ENCODE measurements at places on chromosomes 11 and 22.

DNA sequence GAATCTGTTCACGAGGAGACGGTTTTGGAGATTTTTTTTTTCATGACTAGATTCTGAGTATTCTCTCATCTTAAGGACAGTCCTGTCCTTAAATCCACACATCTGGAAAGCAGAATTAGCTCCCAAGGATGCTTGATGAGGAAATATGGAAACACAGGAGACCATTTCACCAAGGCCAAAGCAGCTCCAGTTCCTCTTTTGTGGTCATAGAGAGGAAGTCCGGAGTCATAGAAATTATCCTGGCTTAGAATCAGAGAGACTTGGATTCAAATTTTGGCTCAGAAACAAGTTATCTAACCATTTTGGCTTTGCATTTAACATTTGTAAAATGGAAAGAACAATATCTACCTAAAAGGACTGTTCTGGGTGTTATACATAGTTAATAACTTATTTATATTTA, 7.3 kb upstream of the TEAD1 start:
- no peak for DNase-seq

DNA sequence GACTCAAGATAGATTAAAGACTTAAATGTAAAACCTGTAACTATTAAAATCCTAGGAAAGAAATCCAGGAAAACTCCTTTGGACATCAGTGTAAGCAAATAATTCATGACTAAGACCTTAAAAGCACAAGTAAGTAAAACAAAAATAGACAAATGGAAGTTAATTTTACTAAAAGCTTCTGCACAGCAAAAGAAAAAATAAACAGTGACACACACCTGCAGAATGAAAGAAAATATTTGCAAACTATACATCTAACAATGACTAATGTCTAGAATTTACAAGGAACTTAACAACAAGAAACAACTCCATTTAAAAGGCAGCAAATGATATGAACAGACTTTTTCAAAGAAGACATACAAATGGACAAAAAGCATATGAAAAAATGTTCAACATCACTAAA, 359.1 kb downstream of the LUZP2 start:
- no peak for DNase-seq

DNA sequence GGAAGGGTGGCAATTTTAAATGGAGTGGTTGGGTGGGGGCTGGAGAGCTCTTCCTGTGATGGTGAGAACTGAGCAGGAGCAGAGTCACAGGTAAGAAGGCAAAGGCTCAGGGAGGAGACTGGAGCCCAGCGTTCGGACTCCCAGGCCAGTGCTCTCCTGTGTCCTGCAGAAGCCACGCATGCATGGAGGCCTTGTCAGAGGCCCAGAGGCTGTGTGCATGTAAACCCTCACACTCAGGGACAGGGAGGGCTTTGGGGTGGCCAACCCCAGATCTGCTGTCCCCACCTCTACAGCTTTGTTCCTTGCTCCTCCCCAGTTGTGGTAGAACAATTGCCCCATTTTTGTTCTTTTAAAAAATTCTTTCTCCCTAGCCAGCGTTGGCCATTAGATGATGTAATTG, 130.4 kb upstream of the PARVA start:
- DNase-seq, result no peak

- DNase-seq, result no peak
These were observed 60.2 kb downstream of the MICAL3 start for GRCh38 chr22:17964156-17964555.

DNA sequence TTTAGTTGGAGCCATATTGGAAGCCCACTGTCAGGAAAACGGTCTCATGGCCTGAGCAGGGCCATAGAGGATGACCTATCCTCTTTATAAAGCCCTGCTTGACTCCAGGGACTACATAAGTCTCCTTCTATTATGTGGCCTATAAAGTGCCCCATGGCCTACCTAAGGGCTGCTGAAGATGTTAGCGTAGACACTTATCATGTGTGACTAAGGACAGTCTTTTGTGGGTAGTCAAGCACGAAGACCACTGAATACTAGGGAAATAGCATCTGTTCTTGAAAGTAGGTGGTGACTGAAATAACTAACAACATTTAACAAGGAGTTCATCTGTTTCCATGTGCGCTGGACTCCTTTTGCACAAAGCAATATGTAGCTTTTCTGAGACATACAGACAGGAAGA, 117.1 kb downstream of the SWAP70 start:
- no peak for DNase-seq

GRCh38 chr11:131670876-131671275, 300.5 kb downstream of the NTM start:
- DNase-seq, result no peak

GRCh38 chr11:75198278-75198973, 42.1 kb upstream of the TPBGL start:
- no peak for DNase-seq

- DNase-seq, result no peak
These were observed 4.3 kb upstream of the ATP5MGL start for GRCh38 chr22:42644422-42645340.

GRCh38 chr22:47195484-47196165, 433.2 kb downstream of the TBC1D22A start:
- DNase-seq, result no peak

- no peak for DNase-seq
These were observed 6.2 kb downstream of the MRGPRF start for GRCh38 chr11:69006816-69007215.

- DNase-seq, result peak; percentile 75
These were observed 579 bp downstream of the PICALM start for GRCh38 chr11:86068138-86068871.

DNA sequence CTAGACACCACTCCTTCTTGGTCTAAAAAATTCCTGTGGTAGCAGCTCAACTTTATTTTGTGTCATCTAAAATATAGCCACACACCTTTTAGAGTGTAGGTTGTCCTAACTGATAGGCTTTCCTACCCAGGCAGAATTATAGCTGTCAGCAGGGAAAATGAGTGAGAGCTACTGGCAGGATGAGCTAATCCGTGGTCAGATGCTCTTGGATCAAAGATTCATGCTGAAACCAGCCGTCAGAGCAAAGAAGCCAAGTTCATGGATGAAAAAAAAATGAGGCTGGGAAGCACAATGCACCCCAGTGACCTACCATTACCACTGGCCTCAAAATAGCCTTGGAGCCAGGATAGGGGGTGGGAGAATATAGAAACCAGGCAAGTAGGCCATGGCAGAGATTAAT, 113.1 kb upstream of the BLID start:
- no peak for DNase-seq

DNA sequence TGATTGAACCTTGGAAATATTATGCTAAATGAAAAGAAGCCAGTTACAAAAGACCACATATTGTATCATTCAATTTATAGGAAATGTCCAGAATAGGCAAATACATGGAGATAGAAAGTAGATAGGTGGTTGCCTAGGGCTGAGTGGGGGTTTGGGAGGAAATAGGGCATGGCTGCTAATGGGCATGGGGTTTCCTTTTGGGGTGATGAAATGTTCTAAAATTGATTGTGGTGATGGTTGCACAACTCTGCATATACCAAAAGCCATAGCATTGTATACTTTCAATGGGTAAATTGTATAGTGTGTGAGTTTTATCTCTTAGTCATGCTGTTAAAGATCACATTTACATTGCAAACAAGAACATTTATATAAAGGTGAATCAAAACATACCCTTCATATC, 48.7 kb downstream of the LDLRAD3 start:
- no peak for DNase-seq

DNA sequence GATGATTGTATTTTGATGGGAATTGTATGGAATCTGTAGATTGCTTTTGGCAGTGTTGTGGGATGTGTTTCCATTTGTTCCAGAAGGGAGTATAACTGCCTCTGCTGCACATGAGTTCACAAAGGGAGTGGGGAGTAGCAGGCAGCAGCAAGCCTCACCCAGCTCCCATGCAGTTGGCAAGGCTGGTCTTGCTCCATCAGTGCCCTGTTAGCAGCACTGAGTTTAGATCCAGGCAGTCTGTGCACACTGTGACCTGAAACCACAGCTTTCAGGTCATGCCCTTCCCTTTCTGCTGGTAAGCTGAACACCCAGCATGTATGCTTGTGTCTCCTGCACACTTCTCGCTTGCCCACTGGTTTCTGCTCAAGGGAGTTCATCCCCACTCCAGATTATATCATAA, 3.7 kb upstream of the NUCB2 start:
- no peak for DNase-seq

- DNase-seq, result peak; percentile 12
These were observed 9.4 kb upstream of the SAMM50 start for GRCh38 chr22:43945632-43946383.

GRCh38 chr11:10483584-10483983, 28.5 kb downstream of the AMPD3 start:
- DNase-seq, result no peak

DNA sequence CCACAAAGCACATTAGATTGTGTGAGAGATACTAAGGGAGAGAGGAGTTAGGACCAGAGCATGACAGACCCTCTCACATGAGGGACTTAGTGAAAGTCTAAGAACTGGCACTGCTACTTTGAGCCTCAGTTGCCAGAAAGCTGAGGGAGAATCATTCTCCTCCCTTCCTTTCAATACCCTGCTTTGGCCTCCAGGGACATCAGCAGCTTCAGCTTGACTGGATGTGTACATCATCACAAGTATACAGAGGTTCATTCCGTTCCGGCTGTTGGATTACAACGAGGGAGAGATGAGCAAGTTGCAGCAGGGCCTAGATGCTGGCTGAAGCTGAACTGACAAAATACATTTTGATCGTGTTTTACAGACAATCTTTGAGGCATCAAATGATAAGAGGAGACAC, 15.7 kb upstream of the ANO5 start:
- DNase-seq, result no peak

Data from NCI-H1436 (cell line).